ENCODE measurements at places on chromosomes 12 and 14.

DNA sequence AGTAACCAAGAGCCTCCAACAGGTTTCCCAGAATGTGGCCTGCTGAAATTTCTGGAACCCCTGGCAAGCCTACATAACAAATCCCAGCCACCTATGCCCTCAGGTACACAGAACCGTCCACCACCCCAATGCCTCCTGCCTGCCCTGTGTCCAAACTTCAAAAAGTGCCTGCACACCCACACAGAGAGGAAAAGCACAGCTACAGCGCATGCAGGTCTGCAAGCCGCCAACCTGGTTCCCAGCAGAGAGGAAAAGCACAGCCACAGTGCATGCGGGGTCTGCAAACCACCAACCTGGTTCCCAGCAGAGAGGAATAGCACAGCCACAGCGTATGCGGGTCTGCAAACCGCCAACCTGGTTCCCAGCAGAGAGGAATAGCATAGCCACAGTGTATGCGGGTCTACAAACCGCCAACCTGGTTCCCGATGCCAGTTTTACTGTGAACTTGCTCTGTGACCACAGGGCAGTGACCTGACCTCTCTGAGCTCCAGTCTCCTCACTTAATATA, 113.5 kb downstream of the SCARB1 start:
- no peak for DNase-seq

- no peak for DNase-seq
Observed at GRCh38 chr12:10191865-10192264, 13.0 kb downstream of the TMEM52B start.

GRCh38 chr12:105032703-105033357, 46.7 kb downstream of the NOPCHAP1 start:
- no peak for DNase-seq

GRCh38 chr12:89461649-89462612, 62.7 kb downstream of the GALNT4 start:
- no peak for DNase-seq

GRCh38 chr14:27546111-27546510, 948.3 kb upstream of the NOVA1 start:
- no peak for DNase-seq

DNA sequence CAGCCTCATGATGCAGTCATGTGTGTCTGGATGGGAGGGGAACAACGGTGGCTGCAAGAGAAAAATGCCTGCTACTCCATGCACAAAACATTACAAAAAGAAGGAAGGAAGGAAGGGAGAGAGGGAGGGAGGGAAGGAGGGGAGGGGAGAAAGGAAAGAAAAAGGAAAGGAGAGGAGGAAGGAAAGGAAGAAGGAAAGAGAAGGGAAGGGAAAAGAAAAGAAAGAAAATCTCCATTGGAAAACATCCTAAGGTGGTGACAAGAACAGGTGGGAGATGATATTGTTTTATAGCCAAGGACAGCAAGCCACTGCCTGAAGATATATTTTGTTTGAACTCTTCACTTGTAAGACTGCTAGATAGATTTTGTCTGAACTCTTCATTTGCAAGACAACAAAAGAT, 171.8 kb upstream of the EGLN3 start:
- DNase-seq: no peak

- DNase-seq: no peak
Observed at GRCh38 chr14:99840774-99841305, 47.6 kb downstream of the EML1 start.

- DNase-seq: no peak
Observed at GRCh38 chr14:93207468-93208308, 632 bp downstream of the UBR7 start.

DNA sequence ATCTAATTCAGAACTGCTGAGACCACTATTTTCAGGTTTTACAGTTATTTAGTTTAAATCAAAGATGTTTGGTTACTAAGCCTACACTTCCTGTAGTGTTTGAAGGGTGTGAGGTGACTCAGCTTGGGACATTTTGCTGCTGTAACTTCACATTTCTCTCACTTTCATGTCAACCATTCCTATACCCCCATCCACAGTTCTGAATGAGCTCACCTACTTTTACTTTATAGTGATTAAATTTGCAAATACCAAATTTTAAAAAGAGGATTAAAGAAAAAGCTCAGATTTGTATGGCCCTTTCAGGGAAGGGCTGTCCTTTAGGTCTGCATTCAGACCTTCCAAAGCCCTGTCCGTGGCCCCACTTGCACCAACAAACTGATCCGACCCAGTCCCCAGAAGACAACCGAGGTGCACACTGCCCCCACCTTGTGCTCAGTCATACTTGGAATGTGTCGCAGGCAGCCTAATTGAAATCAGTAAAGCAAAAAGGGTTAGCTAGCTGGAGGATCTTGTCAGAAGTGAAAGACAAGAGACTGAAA, 174.4 kb downstream of the MON2 start:
- DNase-seq: no peak

DNA sequence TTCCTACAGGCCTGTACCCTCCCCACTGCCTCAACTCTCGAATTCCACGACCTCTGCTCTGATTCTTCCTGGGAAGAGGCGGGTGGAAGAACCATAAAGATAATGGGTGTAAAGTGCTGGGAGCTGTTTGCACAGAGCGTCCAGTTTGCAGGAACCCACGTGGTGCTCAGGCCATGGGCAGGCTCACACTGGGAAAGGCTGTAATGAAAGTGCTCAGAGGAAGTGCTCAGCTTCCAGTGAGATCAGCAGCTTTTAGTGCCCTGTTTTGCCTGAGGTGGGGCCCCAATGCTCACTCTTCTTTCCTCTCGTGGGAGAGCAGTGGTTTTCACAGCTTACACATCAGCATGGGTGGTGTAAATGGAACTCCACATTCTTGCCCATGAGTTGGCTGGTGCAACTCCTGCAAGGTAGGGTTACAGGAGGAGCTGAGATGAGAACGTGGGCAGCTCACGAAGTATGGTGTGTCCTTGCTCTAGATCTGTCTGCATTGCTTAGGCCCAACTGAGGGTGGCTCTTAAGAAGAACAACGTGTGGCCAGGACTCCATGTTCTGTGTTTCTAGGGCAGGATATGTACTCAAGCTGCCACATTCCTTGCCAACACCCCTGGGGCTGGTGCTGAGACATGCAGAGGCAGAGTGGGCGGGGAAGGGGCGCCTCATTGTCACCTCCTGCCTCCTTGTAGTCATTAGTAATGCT, 2.9 kb downstream of the TMEM63C start:
- no peak for DNase-seq

DNA sequence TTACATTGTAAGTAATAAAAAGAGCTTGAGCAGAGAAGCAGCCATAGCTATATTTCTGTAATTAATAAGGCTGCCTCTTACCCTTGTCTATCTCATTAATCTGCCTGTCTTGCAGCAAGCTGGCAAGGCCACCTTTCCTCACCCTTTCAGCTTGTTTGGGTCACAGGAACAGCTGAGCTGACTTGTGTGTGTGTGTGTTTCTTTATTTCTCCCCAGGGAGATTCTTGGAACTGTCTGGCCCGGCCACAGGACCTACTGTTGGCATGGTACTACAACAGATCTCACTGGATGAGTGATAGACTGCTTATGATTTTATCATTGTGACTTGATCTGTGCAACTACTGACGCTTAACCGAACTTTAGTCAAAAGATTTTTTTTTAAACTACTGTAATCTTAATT, 213.7 kb downstream of the SLC2A13 start:
- DNase-seq: no peak

GRCh38 chr14:99158150-99158549, 113.8 kb downstream of the BCL11B start:
- no peak for DNase-seq

GRCh38 chr14:104930526-104931303, 6.0 kb downstream of the PLD4 start:
- no peak for DNase-seq

- DNase-seq: no peak
Observed at GRCh38 chr12:1206118-1206734, 215.2 kb downstream of the ERC1 start.

DNA sequence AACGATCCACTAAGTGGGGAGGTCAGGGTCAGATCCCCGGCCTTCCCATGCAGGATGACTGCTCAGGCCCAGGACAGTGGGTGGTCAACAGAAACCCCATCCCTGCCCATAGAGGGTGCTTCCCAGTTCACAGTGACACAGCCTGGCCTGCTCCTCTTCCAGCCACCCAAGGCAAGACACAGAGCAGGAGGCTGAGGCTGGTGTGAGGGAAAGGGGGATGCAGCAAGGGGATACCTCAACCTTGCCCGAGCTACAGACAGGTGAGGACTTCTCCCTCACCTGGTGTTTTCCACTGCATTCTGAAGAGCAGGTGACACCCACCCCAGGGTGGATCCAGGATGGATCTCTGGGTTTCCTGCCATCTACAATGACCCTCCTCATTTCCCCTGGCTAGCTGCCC, 106.7 kb downstream of the KIF26A start:
- DNase-seq: no peak

GRCh38 chr12:131693149-131693548, 17.7 kb upstream of the SFSWAP start:
- DNase-seq: no peak

DNA sequence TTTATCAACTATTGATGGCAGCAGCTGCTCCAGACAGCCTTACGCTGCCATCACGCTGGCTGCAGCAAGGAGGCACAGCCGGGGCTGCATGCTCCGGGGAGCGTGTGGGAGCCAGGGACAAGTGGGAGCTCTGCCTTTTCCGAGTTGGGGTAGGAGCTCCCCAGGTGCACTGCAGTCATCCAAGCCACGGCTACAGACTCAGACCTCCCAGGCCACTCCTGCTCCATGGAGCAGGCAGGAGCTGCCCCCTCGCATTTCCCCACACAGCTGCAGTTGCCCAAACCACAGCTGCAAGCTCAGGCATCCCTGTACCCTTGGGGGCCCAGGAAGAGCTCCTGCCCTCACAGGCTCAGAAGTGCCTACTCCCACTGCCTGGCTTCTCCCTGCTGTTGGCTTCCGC, 184.7 kb downstream of the CPNE8 start:
- DNase-seq: no peak

DNA sequence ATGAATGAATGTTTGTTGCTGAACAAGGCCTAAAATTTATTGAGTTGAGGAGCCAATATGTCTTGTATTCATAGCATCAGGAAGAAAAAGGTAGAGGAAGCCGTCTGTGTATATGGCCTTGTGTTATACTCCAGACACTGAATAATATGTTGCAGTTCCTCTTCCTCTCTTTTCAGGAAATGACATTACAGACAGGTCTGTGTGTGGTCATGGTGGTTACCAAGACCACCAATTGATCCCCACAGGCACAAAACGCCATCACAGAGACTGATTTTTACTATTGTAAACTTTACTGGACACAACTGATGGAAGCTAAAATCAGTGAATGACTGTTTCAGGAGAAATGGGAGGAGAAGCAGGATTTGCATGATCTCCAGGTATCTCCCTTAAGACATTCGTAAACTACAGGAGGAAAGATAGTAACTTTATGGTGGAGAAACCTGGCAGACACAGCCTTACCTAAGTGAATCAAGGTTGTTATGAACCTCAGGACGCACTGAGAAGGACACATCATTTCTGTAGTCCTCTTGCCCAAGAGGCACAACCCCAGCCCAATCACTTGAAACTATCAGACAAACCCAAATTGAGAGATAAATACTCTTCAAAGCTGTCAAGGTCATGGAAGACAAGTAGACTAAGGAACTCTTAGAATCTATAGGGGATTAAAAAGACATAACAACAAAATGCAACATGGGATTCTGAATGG, 334.1 kb upstream of the RGS6 start:
- DNase-seq: no peak

- no peak for DNase-seq
Observed at GRCh38 chr14:105844047-105844630, 317.8 kb downstream of the TMEM121 start.

- no peak for DNase-seq
Observed at GRCh38 chr12:116403546-116403945, 126.1 kb upstream of the MED13L start.

GRCh38 chr12:124705545-124706138, 138.2 kb upstream of the NCOR2 start:
- DNase-seq: no peak

DNA sequence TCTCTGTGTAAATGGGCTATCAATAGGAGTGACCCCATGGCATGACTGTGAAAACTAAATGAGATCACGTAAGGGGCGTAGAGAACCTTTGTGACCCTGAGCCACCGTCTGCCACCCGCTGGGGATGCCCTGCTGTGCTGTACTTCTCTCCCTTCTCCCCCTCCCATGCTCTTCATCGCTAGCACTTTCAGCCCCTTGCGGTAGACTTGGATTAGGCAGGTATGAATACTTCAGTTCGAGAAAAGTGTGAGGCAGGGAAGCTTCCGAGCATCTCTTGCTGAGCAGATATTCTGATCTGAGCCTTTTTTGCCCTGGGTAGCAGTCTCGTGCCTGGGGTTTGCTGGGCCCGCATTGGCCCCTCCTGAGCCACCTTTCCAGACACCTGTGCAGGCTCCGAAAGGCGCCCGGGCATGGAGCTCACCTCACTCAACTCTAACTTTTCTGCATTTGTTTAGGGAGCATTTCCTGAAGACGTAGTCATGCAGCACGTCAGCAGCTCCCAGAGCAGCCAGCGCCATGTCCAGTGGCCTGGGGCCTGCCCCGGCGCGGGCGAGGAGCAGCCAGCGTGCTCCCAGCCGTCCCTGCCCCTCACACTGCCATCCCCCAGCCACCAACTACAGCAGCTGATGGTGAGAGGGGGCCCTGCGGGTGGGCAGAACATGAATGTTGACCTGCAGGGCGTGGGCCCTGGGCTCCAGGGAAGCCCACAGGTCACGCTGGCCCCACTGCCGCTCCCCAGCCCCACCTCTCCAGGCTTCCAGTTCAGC, 40.4 kb downstream of the DDX51 start:
- DNase-seq: no peak

DNA sequence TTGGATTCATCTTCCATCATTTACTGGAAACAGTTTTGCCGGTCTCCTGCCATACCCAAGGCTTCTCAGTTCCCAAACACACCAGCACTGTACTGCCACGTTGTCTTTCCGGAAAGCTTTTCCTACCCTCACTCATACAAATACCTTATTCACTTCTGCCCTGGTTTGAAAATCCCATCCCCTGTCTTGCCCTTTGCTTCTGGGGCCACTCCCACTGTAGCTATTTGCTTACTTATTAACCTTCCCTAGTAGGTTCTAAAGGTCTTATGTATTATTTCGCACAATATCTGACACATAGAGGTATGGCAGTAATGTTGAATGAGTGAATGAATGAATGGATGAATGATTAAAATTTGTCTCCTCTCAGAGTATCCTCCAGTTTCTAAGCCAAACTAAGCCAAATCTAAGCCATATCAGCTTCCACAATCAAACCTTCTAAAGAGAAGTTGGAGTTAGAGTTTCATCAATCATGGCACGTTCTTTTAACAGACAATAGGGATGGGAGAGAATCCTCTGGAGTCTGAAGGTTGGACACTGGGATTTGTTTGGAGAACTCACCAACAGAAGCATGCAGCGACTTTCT, 18.6 kb downstream of the TSPAN8 start:
- no peak for DNase-seq

GRCh38 chr12:19620222-19620621, 180.9 kb downstream of the AEBP2 start:
- DNase-seq: no peak

GRCh38 chr14:89493406-89493805, 76.4 kb upstream of the FOXN3 start:
- no peak for DNase-seq

GRCh38 chr14:75866970-75867369, 114.8 kb downstream of the TGFB3 start:
- DNase-seq: no peak

Data from stimulated activated CD8-positive, alpha-beta memory T cell treated with anti-CD3 and anti-CD28 coated beads, Interleukin-2, amount 100 ng/mL, for 48 hours (primary cell).